ENCODE measurements at places on chromosomes 4 and X. TPM values are rescaled to one million over a fixed set of nuclear protein-coding genes. Genes with fewer than 3 reads are reported as not detected.

GRCh38 chr4:184846531-184846930 lies 20.8 kb upstream of the ACSL1 start:
- DNase-seq: peak; percentile 8

Gene VMA21
- total RNA-seq: 37.8 TPM

DNA sequence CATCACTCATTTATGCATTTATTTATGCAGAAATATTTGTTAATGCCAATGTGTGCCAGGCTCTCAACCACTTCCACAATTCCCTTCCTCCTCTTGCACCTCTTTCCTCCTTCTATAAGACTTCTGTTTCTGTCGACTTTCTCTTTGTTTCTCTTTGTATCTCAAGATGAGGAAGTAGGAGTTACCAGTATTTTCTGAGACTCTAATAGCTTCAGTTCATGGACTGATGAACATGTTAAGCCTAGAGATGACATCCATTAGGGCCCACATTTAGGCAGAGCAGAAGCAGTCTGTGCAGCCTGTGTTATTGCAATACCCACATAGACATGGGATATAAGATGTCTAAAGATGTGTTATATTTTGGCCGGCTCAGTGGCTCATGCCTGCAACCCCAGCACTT lies 241.8 kb upstream of the SMIM31 start:
- DNase-seq: no peak

DNA sequence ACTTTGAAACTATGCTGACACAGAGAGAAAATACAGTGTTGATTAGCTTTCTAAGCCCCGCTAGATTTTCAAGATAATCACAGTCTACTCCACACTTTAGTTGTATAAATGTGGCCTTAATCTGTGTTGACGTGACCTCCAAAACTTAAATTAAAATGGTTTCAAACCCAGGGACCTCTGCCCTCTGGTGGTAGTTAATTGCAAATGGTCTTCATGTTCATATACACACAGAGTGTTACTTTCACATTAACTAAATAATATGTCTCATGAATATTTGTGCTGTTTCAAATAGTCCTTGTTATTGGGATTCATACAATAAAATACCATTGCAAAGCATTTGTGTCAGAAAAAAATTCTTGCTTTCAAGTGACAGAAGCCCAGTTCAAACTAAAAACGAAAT lies 64.3 kb downstream of the TASL start:
- no peak for DNase-seq

Gene LRIT3
- 0.23 TPM for total RNA-seq

GRCh38 chr4:139676913-139677585 lies 11.4 kb downstream of the MGST2 start:
- no peak for DNase-seq

Gene PHOX2B
- not detected for total RNA-seq

DNA sequence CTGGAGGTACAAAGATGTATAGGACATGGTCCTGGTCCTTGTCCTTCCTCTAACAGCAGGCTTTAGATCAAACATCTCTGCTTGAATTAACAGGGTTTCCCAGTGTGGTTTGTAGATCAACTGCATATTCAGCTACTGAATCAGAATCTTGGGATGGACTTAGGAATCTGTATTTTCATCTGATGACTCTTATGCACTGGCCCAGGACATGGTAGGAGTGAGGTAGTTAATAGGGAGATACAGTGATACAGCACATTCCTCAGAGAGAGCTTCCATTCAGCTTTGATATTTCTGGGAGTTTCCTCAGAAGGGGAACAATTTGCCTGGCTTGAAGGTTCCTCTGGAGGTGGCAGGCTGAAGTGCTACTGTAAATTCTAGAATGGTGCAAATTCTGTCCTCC lies 203.1 kb downstream of the LARP7 start:
- DNase-seq: no peak

GRCh38 chr4:107988763-107989035 lies 990 bp upstream of the HADH start:
- no peak for DNase-seq

Gene LRRC66
- total RNA-seq: 0.15 TPM

- DNase-seq: no peak
These were observed 28.1 kb downstream of the DGKK start for GRCh38 chrX:50442426-50443116.

DNA sequence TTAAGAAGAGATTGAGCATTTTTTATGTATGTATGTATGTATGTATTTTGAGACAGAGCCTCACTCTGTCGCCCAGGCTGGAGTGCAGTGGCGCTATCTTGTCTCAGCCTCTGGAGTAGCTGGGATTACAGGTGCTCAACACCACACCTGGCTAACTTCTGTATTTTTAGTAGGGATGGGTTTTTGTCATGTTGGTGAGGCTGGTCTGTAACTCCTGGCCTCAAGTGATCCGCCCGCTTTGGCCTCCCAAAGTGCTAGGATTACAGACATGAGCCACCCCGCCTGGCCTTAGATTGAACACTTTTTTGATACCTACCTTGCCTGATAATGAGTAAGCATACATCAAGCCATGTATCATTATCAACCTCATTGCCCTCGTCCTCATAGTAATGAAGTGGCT lies 2.7 kb downstream of the N4BP2 start:
- no peak for DNase-seq

Gene CPE
- not detected for total RNA-seq

DNA sequence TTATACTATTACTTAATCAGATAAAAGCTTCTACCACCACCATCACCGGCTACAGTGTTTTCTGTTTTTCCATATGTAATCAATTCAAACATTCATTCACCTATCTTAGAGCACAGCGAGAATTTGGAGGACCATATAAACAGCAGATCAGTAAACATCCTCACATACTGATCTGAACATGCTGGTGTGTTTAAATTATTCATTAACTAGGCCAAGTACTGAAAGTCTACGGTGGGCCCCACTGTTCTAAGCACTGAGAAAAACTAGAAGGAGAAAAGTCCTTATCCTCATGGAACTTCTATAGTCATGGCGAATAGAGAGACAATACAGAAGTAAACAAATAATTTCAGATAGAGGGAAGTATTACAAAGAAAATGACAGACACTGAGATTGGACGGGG lies 176.6 kb downstream of the NR3C2 start:
- no peak for DNase-seq

- no peak for DNase-seq
These were observed 49.9 kb upstream of the GIMD1 start for GRCh38 chr4:106418444-106418843.

Gene BBS12
- 2.1 TPM for total RNA-seq

DNA sequence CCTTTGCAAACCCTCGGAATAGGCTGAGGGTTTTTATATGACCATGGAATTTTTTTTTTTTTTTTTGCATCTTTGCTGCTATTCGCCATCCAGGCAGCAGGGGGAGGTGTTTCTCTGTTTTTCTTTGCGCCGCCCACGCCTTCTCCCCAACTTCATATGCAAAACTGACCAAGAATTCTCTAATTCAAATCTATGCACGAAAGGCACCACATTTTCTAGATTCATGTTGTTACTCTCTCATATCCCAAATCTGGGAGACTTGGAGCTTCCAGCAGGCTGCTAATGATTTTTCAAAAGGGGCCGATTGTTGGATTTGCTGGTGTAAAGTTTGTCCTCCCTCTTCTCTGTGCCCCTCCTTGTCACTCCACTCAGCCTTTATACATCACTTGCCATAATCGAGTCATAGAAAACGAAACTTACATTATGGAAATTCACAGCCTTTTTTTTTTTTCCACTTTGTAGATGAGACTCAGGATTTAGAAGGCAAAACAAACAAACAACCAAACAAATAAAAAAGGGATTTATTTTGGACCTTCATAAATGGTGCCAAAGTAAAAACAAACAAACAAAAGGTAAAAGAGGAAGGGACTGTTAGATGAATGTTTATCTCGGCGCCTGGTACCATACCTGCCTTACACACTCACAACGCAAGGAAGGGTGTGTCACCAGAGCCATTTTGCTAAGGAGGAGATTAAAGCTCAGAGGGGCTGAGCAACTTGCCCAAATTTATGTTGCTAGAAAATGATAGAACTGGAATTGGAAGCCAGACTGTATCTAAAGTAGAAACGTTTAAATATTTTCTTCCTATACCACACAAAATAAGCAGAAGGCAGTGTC lies 29.3 kb upstream of the BOD1L1 start:
- DNase-seq: peak; percentile 63

Gene SH3BGRL
- total RNA-seq: 54.7 TPM

Gene SYN1
- 0.15 TPM for total RNA-seq

Gene BANK1
- total RNA-seq: 0.23 TPM

- no peak for DNase-seq
These were observed 2.2 kb upstream of the HTR2C start for GRCh38 chrX:114581528-114582263.

- no peak for DNase-seq
These were observed 22.4 kb upstream of the ARMCX4 start for GRCh38 chrX:101462892-101463291.

GRCh38 chr4:10164877-10165283 lies 48.3 kb upstream of the WDR1 start:
- DNase-seq: no peak

- no peak for DNase-seq
These were observed 55.8 kb downstream of the XAGE2 start for GRCh38 chrX:52424656-52425055.

GRCh38 chrX:101357166-101357795 lies 8.7 kb upstream of the TIMM8A start:
- DNase-seq: no peak

DNA sequence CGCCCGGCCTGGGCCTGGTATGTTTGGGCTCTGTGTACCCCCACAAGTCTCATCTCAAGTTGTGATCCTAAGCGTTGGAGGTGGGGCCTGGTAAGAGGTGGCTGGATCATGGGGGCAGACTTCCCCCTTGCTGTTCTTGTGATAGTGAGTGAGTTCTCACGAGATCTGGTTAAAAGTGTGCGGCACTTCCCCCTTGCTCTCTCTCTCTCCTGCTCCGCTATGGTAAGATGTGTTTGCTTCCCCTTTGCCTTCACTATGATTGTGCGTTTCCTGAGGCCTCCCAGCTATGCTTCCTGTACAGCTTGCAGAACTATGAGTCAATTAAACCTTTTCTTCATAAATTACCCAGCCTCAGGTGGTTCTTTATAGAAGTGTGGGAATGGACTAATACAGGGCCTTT lies 53.0 kb downstream of the CHST7 start:
- DNase-seq: peak; percentile 61

Gene TMPRSS11A
- total RNA-seq: not detected

Gene CT55
- total RNA-seq: not detected

DNA sequence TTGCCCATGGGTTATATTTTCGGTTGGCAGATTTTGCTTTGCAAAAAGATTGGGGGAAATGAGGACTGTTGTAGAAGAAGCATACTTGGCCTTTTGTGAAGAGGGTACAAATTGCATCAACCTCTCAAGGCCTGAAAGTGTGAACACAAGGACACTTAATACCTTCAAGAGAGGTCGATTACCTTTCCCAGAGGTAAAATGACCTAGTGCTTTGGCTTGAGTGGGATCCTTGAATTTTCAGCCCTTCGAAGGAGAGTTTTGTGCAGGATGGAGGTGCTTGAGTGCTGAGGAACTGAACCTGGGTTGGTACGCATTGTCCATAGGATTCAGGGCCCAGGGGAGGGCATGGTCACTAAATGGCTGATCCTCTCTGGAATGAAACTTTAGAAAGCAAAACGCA lies 27.6 kb upstream of the NKAP start:
- DNase-seq: no peak

Data from activated CD8-positive, alpha-beta memory T cell treated with anti-CD3 and anti-CD28 coated beads, Interleukin-2, amount 10 ng/mL, durations not matched to agents 7 days and 5 days (primary cell).